Stomach (tissue), 19 donors: ENCODE measurements at places on chromosomes 12 and 14. TPM values are rescaled to one million over a fixed set of nuclear protein-coding genes. Genes with fewer than 3 reads are reported as not detected.

Gene ASB2
- 199 TPM for total RNA-seq

Gene RIMBP2
- total RNA-seq: 22.8 TPM

Gene TSPAN19
- total RNA-seq: not detected

Gene SLC25A21
- 5.4 TPM for total RNA-seq

Gene GCH1
- total RNA-seq: 12.7 TPM

Gene EML5
- total RNA-seq: 10.3 TPM

Gene SPIC
- 0.58 TPM for total RNA-seq

Gene EGLN3
- total RNA-seq: 27.7 TPM

Gene TMEM117
- 52.5 TPM for total RNA-seq

Gene RPS6KA5
- 10.6 TPM for total RNA-seq

Gene PTPRR
- total RNA-seq: 11.1 TPM

Gene GPRC5D
- total RNA-seq: not detected

Gene TAS2R30
- not detected for total RNA-seq

Gene USP15
- 220 TPM for total RNA-seq

Gene PLA2G1B
- total RNA-seq: not detected

Gene TAS2R9
- not detected for total RNA-seq

Gene SIX1
- total RNA-seq: 8.0 TPM

Gene CCDC59
- 19.4 TPM for total RNA-seq

Gene TCL1B
- total RNA-seq: not detected

Gene KLRC4
- not detected for total RNA-seq

Gene RPGRIP1
- total RNA-seq: not detected

Gene CYP46A1
- total RNA-seq: 1.2 TPM

Gene SMIM41
- total RNA-seq: 1.1 TPM

Gene MIPOL1
- 4.6 TPM for total RNA-seq

Gene OR6C70
- not detected for total RNA-seq

Gene MYH7
- not detected for total RNA-seq

Gene KRT72
- not detected for total RNA-seq

Gene RTN1
- not detected for total RNA-seq

Gene KRT78
- total RNA-seq: not detected

Gene SCARB1
- 5.4 TPM for total RNA-seq

Gene CCDC177
- not detected for total RNA-seq

Gene BTBD6
- 28.8 TPM for total RNA-seq

Gene NYNRIN
- 2.9 TPM for total RNA-seq

Gene ACYP1
- total RNA-seq: 27.7 TPM

Gene PRKD1
- total RNA-seq: 6.7 TPM

Gene BEGAIN
- total RNA-seq: 1.1 TPM

Gene TMPRSS12
- total RNA-seq: not detected

Gene PLEKHD1
- not detected for total RNA-seq

Gene RAD9B
- 0.58 TPM for total RNA-seq

Gene IGF1
- 11.1 TPM for total RNA-seq

Gene OTX2
- not detected for total RNA-seq

Gene SERPINA3
- 65.9 TPM for total RNA-seq

Gene RNASE1
- 51.6 TPM for total RNA-seq

Gene BATF
- total RNA-seq: not detected

Gene MYF5
- not detected for total RNA-seq

Gene ZNF891
- 3.5 TPM for total RNA-seq

Gene CELA1
- not detected for total RNA-seq

Gene ACTR6
- total RNA-seq: 0.58 TPM

Gene HSP90B1
- 472 TPM for total RNA-seq

Gene RBM19
- 70.6 TPM for total RNA-seq

Gene GAPDH
- 1,242 TPM for total RNA-seq

Gene LRP1-AS
- total RNA-seq: not detected

Gene DHRS2
- not detected for total RNA-seq

Gene IFNG-AS1
- not detected for total RNA-seq

Gene LMNTD1
- not detected for total RNA-seq

Gene CLEC1A
- 0.58 TPM for total RNA-seq

Gene GALNT8
- 0.87 TPM for total RNA-seq

Gene GPR84
- total RNA-seq: not detected

Gene CD4
- not detected for total RNA-seq

Gene KITLG
- total RNA-seq: 27.2 TPM
